ENCODE measurements at places on chromosomes 7 and 10. TPM values are rescaled to one million over a fixed set of nuclear protein-coding genes. Genes with fewer than 3 reads are reported as not detected.

DNA sequence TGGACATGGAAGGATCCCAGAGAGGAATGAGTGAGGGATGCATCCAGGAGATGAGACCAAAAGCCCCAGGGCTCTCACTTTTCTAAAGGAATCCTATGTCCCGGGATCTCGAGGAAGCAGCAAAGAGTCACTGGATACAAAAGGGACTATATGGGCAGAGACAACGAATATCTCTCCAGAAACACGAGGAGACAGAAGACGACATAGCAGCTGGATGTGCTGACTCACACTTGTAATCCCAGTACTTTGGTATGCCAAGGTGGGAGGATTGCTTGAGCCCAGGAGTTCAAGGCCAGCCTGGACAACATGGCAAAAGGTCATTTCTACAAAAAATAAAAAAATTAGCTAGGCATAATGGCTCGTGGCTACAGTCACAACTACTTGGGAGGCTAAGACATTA, 24.7 kb upstream of the MSMB start:
- DNase-seq = no peak

DNA sequence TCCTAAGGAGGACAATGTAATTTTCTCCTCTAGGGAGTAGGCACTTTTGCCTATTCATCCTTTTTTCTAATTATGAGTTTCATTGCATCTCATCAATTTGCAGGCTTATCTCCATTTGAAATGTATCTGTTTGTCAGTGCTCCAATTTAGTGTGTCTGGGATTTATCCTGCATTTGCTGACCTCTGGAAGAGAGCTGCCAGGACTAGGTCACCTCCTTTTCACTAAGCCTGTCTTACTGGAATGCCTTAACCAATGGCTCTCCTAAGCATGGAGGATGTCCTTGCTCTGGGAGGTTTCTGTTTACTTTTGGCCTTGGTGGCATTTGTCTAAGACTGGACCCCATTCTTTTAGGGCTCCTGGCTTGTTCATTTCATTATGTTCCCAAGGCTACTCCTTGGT, 261.5 kb downstream of the NEBL start:
- DNase-seq = no peak

DNA sequence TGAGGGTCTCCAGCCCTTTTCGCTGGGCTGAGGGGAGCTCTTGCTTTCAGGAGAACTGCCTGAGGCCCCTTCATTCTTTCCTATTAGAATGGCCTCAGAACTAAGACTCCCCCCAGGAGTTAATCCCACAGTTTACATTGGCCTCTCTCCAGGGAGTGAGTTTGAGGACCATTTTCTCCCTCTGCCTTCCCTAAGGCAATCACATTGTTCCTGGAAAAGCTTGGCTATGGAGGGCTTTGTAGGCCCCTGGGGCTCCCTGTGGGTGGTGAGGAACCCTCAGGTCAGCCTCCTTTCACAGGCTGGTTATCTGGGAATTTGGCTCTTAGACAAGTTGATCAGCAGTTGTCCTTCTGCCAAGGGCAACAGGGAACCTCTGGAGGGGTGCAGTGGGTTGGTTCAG, 343.7 kb downstream of the RPS24 start:
- DNase-seq = no peak

- no peak for DNase-seq
Measured at GRCh38 chr10:103759100-103759781, 96.1 kb downstream of the SH3PXD2A start.

GRCh38 chr7:157589680-157590079, 252.9 kb downstream of the DNAJB6 start:
- no peak for DNase-seq

DNA sequence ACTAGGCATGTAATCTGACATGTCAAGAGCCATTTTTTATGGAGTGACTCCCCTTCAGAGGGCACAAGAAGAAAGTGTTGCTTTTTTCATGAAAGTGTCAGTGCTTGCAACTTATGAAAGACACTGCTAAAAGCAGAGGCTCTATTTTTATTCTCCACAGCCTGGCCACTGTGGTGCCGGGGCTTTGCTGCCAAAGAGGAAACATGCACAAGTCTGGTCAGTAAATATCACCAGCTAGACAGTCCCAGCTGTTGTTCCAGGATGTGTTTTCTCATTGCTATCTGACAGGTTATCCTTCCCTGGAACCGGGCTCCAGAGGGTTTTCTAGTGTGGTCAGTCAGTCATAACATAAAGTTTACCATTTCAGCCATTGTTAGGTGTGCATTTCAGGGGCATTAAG, 180.7 kb upstream of the PITRM1 start:
- DNase-seq = no peak

- DNase-seq = no peak
Measured at GRCh38 chr7:43658718-43659548, 70.4 kb downstream of the COA1 start.

GRCh38 chr7:139595806-139596205, 72.3 kb downstream of the CLEC2L start:
- no peak for DNase-seq

GRCh38 chr10:101493782-101494281, 94.2 kb downstream of the POLL start:
- DNase-seq = no peak

- no peak for DNase-seq
Measured at GRCh38 chr7:75649462-75649861, 89.3 kb downstream of the HIP1 start.

MCM7 gene
- total RNA-seq = 48.0 TPM

TRUB1 gene
- 13.1 TPM for total RNA-seq

CDH23 gene
- total RNA-seq = 9.4 TPM

ABCB4 gene
- total RNA-seq = not detected

MEOX2 gene
- total RNA-seq = 17.1 TPM

CDNF gene
- total RNA-seq = 1.3 TPM

SEC61G gene
- 79.5 TPM for total RNA-seq
